ENCODE measurements at places on chromosomes 5 and 9. TPM values are rescaled to one million over a fixed set of nuclear protein-coding genes. Genes with fewer than 3 reads are reported as not detected.

DNA sequence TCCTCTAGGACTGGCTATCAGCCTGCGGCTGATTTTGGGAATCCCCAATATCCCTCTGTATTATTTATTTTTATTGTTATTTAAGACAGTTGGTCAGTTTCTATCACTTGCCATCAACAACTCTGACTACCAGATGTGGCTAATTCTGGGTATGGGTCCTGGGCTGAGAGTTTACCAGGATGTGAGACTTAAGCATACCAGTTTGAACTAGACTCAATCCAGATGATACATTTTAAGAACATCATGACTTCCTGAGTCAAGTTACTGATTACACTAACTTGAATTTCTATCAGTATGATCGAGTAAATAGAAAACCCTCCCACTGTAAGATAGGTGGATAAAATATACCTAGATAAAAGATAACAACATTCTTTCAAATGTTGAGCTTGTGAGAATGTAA lies 634.0 kb downstream of the MAT2B start:
- DNase-seq: no peak

DNA sequence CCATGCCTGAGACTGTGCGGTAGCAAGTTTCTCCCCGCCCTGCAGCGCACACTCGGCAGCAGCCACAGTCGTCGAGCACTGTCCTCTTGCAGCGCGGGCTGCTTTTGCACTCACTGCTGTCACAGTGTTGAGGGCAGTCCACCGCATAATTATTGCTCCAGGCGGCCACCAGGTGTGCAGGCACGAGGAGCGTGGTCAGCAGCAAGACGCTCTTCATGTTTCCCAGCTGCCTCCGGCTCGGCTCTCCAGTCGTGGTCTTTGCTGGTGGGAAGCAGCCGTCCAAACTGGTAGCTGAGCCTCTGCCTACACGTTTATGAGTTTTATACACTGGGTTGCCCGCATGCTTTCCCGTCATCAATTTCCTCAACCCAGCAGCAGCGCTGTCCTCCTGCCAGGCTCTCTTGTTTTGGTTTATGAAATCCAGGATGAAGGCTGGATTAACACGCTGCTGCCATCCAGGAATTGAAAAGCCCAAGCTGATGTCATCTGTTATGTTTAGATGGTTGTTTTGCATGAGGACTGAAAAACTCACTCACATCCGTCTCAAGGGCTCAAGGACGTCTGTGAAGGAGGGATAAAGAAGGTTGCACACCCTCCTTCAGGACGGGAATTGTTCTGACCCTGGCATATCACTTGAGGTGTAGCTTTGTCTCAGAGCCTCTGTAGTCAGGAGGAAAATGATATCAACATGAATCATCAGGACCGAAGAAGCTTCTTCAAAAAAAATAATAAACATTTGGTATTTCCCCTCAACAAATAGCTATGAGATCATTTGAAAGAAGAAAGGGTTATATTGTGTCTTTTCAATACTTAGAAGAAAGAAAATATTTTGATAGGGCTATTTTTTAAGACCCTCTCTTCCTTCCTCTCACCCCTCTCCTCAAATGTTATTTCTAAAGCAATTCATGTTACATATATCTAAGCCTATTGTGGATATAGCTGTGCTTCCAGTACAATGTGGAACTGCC lies at the start of gene ESM1:
Gene ESM1, minus strand, starts transcription at position 293 of the 968 bp plus-strand sequence. Its CDS starts 76 bp downstream, at position 217.
- peak; percentile 37 for DNase-seq

DNA sequence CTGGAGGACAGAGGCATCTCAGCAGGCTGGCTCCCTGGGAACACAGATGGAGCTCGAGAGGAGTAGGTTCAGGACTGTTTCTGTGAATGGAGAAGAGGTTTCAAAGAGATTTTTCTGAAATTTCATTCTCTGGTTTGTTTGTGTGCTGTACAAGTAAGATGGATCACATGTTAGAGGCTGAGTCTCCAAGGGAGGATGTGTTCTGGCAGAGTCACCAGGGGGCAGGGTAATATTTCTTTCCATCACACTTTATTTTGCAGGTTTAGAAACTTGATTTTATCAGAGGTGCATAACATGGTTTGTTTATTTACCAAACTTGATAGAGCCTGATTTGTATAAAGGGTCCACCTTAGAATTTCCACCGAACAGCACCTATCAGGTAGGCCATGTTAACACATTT lies 69.2 kb upstream of the ARL15 start:
- DNase-seq: no peak

The PCDHB2 gene
- 0.86 TPM for polyA plus RNA-seq

The PGM5 gene
- polyA plus RNA-seq: 5.9 TPM

DNA sequence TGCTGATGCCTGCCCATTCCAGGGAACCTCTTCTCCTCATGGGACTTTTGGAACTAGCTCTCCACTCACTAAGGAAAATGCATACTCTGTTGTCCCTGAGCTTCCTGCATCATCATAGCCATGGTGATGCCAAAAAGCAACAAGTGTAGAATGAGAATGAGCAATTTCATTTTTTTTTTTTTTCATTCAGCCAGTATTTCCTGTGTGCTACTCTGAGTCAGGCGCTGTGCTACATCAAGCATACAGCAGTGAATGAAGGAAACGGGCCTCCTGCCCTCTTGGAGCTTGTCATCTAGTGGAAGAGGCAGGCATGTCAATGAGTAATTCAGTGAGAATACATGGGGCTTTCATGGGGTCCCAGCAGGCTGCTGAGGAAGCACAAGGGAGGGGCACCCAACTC lies 483.1 kb downstream of the BNC2 start:
- DNase-seq: no peak

- DNase-seq: no peak
Measured at GRCh38 chr9:137272241-137273094, 5.1 kb upstream of the TOR4A start.

DNA sequence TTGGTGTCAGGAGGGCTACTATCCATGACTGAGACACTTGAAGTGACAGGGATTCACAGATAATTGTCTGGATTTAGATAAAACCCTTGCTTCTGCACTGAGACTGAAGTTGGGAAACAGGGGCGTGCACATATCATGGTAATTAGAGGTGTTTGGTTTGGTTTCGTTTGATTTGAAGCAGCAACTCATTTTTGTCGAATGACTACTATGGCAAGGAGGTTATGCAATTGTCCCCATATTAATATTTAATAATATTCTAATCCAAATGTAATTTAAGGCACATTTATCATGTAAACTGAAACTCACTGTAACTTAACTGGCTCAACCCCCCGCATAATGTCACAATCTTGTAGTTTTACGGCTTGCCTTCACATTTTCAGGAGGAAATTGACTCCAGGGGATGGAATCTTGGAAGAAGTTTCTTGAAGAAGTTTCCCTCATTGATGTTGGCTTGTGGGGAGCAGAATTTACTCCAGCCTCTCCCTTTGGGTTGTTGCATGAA lies 12.5 kb downstream of the ZNF366 start:
- no peak for DNase-seq

DNA sequence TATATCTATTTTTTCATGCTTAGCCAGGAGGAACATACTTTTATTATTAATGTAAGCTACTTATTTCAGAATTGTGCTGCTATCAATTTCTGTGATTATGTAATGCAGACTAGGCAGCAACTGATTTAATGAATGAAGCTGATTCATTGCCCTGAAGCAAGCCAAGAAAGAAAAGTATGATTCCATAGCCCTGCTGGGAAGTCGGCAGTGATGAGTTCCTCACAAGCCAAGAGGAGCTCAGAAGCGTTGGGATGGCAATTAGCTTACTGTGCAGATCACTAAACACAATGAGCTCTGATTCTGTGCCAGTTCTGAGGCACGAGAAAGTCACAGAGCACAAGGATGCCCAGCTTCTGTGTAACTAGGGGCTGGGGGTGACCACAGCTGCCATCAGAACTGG lies 254.3 kb upstream of the KLF9 start:
- DNase-seq: no peak

DNA sequence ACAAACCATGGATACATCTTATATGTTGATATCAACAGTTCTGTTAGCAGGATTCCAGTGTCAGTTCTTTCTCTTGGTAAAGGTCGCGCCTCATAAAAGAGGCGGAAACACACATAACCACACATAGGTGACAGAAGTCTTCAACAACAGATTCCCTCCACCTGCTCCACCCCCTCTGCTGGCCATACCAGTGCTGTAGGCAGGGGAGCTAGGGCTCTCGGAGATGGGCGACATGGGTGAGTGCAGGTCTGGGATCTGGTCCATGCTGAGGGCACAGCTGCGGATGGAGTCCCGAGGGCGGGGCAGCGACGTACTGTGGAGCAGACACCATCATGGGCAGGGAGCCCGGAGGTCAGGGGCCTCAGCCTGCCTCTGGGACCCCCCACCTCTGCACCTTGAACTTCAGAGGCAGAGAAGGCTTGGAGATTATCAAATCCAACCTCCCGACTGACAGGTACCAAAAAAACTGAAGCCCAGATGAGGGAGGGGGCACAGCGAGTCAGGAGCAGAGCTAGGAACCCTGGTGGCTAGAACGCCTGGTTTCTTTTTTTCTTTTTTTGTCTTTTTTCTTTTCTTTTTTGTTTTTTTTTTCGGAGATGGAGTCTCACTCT lies 12.0 kb upstream of the TOR2A start:
- DNase-seq: no peak

The ERAP2 gene
- 2.7 TPM for polyA plus RNA-seq

GRCh38 chr5:55897905-55898304 lies 46.7 kb downstream of the IL31RA start:
- DNase-seq: no peak

DNA sequence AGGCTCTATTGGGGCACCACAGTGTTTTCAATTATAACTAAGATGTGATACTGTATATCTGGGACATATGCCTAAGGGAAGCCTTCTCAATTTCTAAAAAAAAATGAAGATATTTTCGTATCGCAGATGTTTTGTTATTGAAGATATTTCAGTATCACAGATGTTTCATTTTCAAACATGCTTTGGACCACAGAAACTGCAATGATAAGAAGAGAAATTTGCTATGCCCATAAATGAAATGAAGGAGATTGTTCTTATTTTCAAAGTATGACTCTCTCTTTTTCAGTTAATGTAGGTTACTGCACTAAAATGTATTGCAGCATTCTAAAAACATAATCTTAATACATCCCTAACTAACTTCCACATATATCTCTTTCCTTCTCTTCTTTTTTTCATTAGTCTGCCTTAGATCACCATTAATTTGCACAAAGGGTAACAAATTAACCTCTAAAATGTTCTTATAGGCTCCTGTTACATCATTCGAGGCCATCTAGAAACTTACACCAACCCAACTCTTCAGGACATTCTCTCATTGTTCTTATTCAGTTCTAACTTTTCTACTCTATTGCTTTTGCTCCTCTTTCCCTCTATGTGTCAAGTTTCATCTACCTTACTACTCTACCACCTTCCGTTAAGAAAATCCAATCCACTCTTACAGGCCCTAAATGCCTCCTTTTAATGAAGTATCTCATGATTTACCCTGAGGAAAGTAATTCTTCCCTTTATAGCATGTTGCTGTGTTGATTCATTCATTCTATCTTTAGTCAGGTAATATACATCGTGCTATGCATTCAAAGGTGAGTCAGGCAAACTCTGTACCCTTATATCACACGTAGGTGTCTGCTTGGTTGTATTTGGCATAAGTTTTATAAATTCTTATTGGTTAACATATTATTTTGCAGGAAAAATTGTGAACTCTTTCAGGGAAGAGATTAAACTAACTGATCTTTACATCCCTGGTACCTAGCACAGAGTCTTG lies 70.5 kb downstream of the ST8SIA4 start:
- DNase-seq: no peak

The NR6A1 gene
- 0.12 TPM for polyA plus RNA-seq

DNA sequence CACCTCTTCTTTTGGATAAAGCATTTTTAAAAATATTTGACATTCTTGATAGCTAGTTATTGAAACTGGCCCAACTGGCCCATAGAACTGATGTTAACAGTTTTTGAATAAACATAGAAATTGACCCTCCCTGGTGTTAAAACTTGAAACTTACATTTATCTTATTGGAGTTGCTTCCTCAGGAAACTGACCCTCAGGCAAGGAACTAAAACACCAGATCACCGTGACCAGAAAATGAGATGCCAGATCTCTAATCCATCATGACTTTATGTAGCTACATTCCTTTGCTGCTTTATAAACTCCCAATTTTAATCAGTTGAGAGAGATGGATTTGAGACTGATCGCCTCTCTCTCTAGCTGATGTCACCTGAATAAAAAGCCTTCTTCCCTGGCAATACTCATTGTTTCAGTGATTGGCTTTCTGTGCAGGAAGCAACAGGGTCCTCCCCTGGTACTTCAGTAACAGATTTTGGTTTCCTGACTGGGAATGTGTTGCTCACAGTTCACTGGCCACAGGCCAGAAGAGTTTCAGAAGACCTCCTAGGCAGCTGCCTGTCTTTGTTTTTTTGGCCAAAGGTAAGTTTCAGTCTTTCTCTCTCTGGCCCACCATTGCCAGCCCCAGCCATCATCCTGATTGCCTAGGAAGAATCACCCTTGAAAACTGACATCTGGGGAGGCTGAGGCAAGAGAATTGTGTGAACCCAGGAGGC lies 212.4 kb downstream of the DTWD2 start:
- DNase-seq: no peak

- no peak for DNase-seq
Measured at GRCh38 chr9:131296460-131296859, 6.9 kb downstream of the PLPP7 start.

The SLC22A4 gene
- 3.0 TPM for polyA plus RNA-seq

The TXNDC8 gene
- not detected for polyA plus RNA-seq

The DCTN3 gene
- polyA plus RNA-seq: 97.6 TPM

The ZNF782 gene
- 1.6 TPM for polyA plus RNA-seq

DNA sequence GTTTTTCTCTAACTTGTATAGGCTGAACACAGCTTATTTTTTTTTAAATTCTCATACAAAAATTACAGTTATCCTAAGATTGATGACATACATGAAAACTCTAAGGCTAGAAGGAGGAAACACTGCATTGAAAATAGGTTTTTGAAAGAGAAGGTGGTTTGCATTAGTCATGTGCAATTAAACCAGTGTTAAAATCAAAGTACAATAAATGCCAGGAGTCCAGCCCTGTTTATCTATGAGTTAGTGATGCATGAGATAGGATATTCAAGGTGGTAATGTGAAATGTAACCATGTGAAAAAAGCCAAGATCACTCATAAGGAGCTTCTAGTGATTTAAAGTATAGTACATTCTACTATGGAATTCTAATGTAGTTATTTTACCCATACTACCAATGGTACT lies 444.9 kb upstream of the CYLC2 start:
- no peak for DNase-seq

DNA sequence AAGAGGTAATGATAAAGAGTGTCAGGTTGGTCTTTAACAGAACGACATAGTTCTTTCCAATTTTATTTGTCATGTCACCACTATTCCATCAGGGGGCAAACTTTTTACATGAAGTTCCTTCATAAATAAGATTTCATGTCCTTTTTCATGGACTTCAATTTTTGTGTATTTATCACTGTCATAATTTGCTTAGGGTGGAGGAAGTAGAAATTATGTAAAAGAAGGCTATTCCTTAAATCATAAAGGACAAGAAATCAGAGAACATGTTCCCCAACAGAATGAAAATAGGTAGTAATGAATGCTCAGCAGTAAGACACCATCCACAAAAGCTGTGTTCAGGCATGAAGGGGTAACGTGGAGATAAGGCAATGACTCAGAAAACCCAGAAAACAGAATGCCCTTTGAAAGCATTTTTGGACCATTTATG lies 72.7 kb downstream of the ZFAND5 start:
- no peak for DNase-seq

The SNCAIP gene
- polyA plus RNA-seq: 10.7 TPM

All from AG04450 (cell line).